T-helper 17 cell (primary cell): ENCODE measurements at places on chromosomes 4 and X.
A peak's percentile ranks its signal among the peaks of the same experiment; 100 is the strongest.

DNA sequence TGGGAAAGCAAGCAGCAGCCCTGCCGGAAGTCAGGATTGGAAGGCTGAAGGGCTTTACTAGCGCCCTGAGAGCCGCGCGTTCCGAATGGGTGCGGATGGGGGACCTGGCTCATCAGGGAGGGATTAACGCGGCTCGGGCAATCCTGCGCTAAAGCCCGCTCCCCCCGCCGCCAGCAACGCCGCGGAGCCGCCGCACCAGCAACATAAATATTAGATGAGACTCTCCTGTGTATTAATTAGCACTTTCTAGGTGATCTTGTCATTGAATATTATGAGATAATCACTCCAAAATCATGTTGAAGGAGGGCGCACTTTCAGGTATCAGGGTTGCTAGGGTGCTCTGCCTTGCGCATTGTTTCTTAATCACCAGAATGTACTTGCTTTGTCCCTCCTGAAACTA, 357.2 kb upstream of the FAM241A start:
- H3K4me3 ChIP-seq, result no peak overlapping the region
- peaks cover 6% of the 10 kb centered on the region for H3K27me3 ChIP-seq
- no peaks in the 10 kb centered on the region for H3K4me1 ChIP-seq
- DNase-seq, result no peak
- no peak overlapping the region for H3K27ac ChIP-seq
- H3K36me3 ChIP-seq, result no peaks in the 10 kb centered on the region

GRCh38 chr4:66404141-66404540, 733.9 kb upstream of the EPHA5 start:
- H3K27ac ChIP-seq, result no peak overlapping the region
- H3K36me3 ChIP-seq, result no peaks in the 10 kb centered on the region
- H3K4me3 ChIP-seq, result no peak overlapping the region
- no peaks in the 10 kb centered on the region for H3K27me3 ChIP-seq

DNA sequence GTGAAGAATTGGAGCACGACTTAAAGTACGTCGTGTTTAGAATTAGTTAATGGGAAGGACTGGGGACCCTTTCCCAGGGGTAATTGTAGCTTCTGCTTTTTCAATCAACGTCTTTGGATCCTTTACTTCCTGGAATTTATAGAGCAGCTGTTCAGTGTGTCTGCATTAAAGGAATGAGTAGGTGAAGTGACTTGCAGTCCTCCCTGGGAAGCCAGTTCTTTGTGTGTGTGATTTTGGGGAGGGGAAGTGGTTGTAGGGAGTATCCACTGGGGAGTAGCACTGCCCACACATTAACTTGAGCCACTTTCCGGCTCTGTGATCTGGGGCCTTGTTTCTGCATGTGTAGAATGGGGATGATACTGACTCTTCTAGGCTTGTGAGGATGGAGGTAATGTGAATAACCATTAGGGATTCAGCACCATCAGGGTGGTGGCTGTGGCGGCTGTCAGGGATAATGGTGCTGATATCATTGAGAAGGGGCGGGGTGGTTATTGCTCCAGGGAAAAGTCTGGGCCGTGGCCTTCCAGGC, 54.7 kb downstream of the TMEM131L start:
- H3K27me3 ChIP-seq, result no peaks in the 10 kb centered on the region
- no peaks in the 10 kb centered on the region for H3K36me3 ChIP-seq

- no peaks in the 10 kb centered on the region for H3K36me3 ChIP-seq
- H3K27ac ChIP-seq, result no peak overlapping the region
- H3K4me1 ChIP-seq, result no peaks in the 10 kb centered on the region
- DNase-seq, result no peak
These were observed 273.9 kb downstream of the AFF2 start for GRCh38 chrX:148774276-148774675.

DNA sequence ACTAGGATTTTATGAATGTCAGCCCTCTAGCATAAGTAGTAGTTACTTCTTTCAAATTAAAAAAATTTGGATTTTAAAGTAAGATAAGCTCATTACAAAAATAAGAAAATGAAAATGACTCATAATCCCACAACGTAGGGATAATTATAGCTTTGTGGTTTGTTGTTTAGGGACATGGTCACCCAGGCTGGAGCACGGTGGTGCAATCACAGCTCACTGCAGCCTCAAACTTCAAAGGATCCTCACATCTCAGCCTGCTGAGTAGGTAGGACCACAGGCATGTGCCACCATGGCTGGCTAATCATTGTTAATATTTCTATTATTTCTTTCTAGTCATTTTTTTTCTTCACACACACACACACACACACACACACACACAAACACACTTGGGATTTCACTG, 57.6 kb downstream of the PLAC1 start:
- no peak overlapping the region for H3K27ac ChIP-seq
- no peaks in the 10 kb centered on the region for H3K4me1 ChIP-seq
- peaks cover 25% of the 10 kb centered on the region for H3K27me3 ChIP-seq
- H3K4me3 ChIP-seq, result no peak overlapping the region
- DNase-seq, result no peak
- H3K36me3 ChIP-seq, result no peaks in the 10 kb centered on the region

DNA sequence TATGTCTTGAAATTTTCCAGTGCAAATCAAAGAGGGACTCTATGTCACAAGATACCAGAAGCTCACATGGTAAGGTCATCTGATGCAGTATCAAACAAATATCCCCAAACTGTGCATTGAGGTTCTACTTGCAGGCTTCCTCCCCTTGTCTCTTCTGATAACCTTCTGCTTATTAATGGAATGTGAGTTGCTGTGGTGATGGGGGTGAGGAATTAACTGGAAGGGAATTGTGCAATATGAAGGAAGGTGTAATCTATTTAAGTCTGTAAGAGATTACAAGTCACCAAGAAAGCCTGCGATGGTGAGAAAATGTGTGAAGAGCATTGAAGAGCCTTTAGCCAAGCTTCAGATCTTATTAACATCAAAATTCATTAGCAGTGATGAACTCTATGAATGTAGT, 15.4 kb upstream of the MAGED1 start:
- H3K4me3 ChIP-seq, result no peak overlapping the region
- peaks cover 3% of the 10 kb centered on the region for H3K36me3 ChIP-seq
- H3K27ac ChIP-seq, result no peak overlapping the region
- DNase-seq, result no peak
- H3K27me3 ChIP-seq, result no peaks in the 10 kb centered on the region
- H3K4me1 ChIP-seq, result peaks cover 12% of the 10 kb centered on the region

- no peaks in the 10 kb centered on the region for H3K36me3 ChIP-seq
- peaks cover 3% of the 10 kb centered on the region for H3K4me1 ChIP-seq
- DNase-seq, result no peak
- no peak overlapping the region for H3K27ac ChIP-seq
- peaks cover 21% of the 10 kb centered on the region for H3K27me3 ChIP-seq
These were observed 113.2 kb upstream of the LSM6 start for GRCh38 chr4:146062340-146062739.

DNA sequence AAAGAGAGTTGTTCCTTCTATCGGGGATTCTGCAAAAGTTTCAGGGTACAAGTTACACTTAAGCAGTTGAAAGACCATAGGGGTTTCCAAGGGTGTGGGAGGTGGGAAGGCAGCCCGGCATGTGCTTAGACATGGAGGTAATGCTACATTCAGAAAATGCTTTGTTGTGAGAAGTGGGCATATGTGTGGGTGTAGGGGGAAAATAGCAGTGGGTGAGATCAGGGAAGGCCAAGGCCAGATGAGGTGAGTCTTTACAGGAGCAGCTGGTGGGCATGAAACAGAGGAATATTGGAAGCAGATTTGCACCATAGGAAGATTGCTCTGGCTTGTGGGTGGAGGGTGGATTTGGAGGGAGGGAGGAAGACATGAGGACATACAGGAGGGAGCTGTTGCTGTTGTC, 8.3 kb downstream of the CYTL1 start:
- DNase-seq, result no peak
- no peak overlapping the region for H3K4me3 ChIP-seq
- peaks cover 46% of the 10 kb centered on the region for H3K27me3 ChIP-seq
- no peak overlapping the region for H3K27ac ChIP-seq

- no peaks in the 10 kb centered on the region for H3K36me3 ChIP-seq
- no peak overlapping the region for H3K4me3 ChIP-seq
- no peaks in the 10 kb centered on the region for H3K27me3 ChIP-seq
These were observed 338.3 kb upstream of the IGFBP7 start for GRCh38 chr4:57448452-57448851.

- H3K27me3 ChIP-seq, result no peaks in the 10 kb centered on the region
- no peaks in the 10 kb centered on the region for H3K36me3 ChIP-seq
- H3K27ac ChIP-seq, result no peak overlapping the region
- no peaks in the 10 kb centered on the region for H3K4me1 ChIP-seq
- no peak for DNase-seq
These were observed 185.7 kb upstream of the NWD2 start for GRCh38 chr4:37058826-37059225.

DNA sequence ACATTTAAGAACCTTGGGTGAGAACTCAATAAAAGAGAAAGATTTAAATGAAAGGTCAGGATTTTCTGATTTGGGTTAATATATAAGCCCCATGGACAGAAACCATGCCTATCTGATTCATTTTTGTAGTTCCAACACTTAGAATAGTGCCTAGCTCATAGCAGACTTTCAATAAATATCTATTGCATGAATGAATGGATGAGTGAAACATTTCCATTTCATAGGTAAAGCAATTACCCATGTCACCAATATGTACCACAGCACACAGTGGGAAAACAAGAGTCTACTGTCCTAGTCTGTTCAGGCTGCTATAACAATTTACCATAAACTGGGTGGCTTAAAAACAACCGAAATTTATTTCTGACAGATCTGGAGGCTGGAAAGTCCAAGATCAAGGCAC, 63.9 kb upstream of the PTPN13 start:
- no peak overlapping the region for H3K27ac ChIP-seq
- no peak for DNase-seq
- no peaks in the 10 kb centered on the region for H3K36me3 ChIP-seq
- H3K27me3 ChIP-seq, result no peaks in the 10 kb centered on the region
- H3K4me3 ChIP-seq, result no peak overlapping the region
- H3K4me1 ChIP-seq, result peaks cover 4% of the 10 kb centered on the region

DNA sequence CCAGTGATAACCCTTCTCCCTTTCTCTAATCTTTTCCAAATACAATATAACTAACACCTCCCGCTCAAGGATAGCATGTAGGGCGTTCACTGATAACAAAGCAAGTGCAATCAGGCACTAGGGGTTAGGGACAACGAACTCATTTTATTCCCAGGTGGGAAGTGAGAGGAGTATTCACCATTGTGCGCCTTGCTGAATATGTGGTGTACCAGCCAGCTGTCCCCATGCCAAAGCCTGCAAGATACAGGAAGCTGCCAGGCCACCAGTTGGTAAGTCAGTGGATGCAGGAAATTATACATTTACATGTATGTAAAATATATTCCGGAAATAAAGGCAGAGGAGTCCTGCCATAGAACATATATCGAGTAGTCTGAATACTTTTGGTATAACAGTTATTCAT, 6.3 kb upstream of the HPRT1 start:
- H3K27me3 ChIP-seq, result no peaks in the 10 kb centered on the region
- no peak overlapping the region for H3K27ac ChIP-seq
- H3K4me1 ChIP-seq, result no peaks in the 10 kb centered on the region
- no peak overlapping the region for H3K4me3 ChIP-seq
- H3K36me3 ChIP-seq, result no peaks in the 10 kb centered on the region

- DNase-seq, result no peak
- H3K4me1 ChIP-seq, result peaks cover 9% of the 10 kb centered on the region
- H3K27ac ChIP-seq, result no peak within 1 kb of the TSS
- peak within 1 kb of the TSS; percentile 91 for H3K4me3 ChIP-seq
- peaks cover 5% of the 10 kb centered on the region for H3K36me3 ChIP-seq
These were observed at the start of gene SGMS2 for GRCh38 chr4:107824350-107825071. TSS of gene SGMS2 (plus strand) at chr4:107824932. CDS start at chr4:107895554, 70,622 bp downstream.

DNA sequence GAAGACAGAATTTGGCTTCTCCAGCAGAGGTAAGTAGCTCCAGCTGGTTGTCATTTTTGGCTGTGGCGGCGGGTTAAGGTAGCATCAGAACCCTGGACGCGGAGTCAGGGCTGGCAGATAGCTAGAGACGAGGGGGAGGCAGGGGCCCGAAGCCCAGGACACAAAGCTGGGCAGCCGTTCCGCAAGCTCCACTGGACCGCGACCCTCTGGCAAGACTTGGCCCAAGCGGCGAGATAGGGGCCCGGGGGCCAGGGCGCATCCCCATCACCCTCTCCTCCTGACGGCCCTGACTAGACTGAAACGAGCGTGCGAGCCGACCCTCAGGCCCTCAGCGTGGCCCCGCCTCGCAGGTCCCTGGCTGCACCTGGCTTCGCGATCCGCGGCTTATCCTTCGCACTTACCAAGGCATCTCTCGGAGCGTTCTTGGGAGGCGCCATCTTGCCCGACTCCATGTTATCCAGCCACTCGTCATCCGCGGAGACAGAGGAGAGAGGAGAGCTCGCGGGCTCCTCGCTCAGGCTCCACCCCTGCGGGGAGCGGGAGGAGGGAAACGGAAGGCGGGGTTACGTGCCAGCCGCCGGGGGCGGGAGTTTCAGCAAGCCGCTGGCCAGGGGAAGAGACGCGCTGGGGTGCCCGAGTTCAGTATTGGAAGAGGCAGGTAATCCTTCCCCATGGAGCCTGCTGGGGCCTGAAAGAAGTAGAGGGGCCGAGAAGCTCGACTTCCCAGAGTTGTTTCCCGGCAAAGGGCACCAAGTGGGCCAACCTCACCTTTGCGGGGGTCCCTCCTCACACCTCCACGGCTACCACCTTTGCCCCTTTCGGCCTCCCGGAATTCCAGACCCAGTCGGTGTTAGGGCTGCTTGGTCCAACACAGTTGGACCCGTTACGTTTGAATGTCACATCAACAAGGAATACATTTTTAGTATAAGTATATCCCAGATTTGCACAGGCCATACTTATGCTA, at the start of gene TAF9B:
Gene TAF9B (minus strand): TSS at position 491 of the 964 bp plus-strand sequence. CDS start 39 bp downstream, at position 452.
- H3K4me3 ChIP-seq, result peak within 1 kb of the TSS; percentile 89
- H3K27me3 ChIP-seq, result no peaks in the 10 kb centered on the region
- peak within 1 kb of the TSS; percentile 85 for H3K27ac ChIP-seq
- peak; percentile 66 for DNase-seq

- no peaks in the 10 kb centered on the region for H3K36me3 ChIP-seq
- H3K27me3 ChIP-seq, result no peaks in the 10 kb centered on the region
- no peak for DNase-seq
- H3K4me1 ChIP-seq, result peaks cover under 1% of the 10 kb centered on the region
These were observed at the start of gene BTK for GRCh38 chrX:101385795-101386541. TSS of gene BTK (minus strand) at chrX:101386191. CDS start at chrX:101375284, 10,907 bp downstream.

DNA sequence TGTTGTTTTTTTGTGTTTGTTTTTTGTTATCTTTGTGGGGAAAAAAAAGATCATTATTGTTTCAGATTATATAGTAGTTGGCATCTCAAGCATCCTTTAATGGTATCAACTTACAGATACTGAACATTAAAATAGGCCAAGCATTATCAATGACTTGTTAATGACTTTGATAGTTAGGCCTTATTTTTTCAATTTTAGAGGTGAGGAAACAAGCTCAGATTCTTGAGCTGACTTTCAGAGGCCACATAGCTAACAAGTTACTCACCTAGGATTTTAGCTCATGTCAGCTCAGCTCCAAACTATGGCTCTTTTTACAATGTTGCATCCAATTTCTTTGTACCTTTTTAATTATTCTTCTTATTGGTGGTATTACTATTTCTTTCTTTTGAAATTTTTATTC, 471 bp upstream of the PLAC8 start:
- H3K4me3 ChIP-seq, result peak overlapping the region; percentile 98
- H3K27me3 ChIP-seq, result no peaks in the 10 kb centered on the region
- peak overlapping the region; percentile 98 for H3K27ac ChIP-seq
- H3K36me3 ChIP-seq, result peaks cover 5% of the 10 kb centered on the region

GRCh38 chrX:68503836-68504636, 5.2 kb downstream of the YIPF6 start:
- H3K36me3 ChIP-seq, result peaks cover 2% of the 10 kb centered on the region
- no peaks in the 10 kb centered on the region for H3K27me3 ChIP-seq
- no peak for DNase-seq
- H3K4me1 ChIP-seq, result peaks cover 29% of the 10 kb centered on the region
